ENCODE measurements at places on chromosomes 5 and 9. TPM values are rescaled to one million over a fixed set of nuclear protein-coding genes. Genes with fewer than 3 reads are reported as not detected.

DNA sequence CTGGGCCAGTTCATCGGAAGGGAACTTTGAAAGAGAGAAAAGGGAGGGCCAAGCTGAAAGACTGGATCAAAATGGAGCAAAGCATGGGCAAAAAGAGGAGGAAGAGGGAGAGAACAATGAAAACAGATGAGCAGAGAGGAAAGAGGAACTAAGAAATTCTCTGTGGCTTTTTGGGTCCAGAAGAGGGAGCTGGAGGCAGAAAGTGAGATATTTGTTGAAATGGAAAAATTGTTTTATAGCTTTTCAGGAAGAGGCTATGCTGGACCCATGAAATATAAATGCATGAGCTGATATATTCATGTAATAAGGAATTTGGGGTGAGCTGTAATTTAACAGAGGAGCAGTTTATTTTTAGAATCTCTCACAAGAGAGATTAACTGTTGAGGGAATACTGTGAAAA, 457.3 kb downstream of the DMAC1 start:
- no peak for DNase-seq

- DNase-seq = no peak
These were observed 50.7 kb upstream of the UBAC1 start for GRCh38 chr9:136011703-136012496.

GRCh38 chr5:53545744-53546143, 14.7 kb upstream of the NDUFS4 start:
- no peak for DNase-seq

CNTNAP3B gene
- total RNA-seq = not detected

Data from naive thymus-derived CD8-positive, alpha-beta T cell (primary cell).